ENCODE measurements at places on chromosomes 5 and 9.

GRCh38 chr9:114021578-114021977 is 56.5 kb downstream of the AMBP start:
- no peak for DNase-seq

- DNase-seq = no peak
These were observed 83.5 kb upstream of the SEMA6A start for GRCh38 chr5:116658141-116658540.

- no peak for DNase-seq
These were observed 505.3 kb downstream of the TLE4 start for GRCh38 chr9:80077059-80077458.

DNA sequence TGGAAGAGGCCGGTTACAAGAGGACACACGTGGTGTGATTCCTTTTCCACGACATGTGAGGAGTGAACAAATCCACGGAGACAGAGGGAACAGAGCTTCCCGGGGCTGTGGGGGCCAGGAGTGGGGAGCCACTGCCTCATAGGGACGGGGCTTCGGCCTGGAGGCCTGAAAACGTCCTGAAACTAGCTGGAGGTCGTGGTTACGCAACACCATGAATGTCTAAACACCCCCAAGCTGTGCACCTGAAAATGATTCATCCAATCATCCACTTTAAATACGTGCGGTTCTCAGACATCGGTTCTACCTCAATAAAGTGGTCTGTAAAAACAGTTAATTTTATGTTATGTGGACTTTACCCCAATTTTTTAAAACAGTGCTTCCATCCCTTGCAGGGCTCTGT is 65.3 kb upstream of the PPP1R26 start:
- no peak for DNase-seq

GRCh38 chr9:69971643-69972449 is 71.8 kb upstream of the MAMDC2 start:
- DNase-seq = peak; percentile 15

DNA sequence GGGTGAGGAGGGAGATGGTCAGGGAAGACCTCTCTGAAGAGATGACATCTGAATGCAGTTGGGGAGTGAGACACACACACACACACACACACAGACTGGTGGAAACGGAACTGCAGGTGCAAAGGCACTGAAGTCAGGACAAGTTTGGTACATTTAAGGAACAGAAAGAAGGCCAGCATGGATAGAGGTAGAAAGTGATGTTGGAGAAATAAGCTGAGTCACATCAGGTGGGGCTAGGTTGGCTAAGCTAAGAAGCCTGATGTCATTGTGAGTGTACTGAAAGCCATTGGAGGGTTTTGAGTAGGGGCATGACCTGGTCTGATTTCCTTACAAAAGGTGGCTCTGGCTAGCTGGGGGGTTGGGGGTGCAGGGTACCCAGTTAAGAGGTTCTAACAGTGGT is 3.1 kb downstream of the BSPRY start:
- DNase-seq = no peak

GRCh38 chr5:17169507-17169906 is 47.9 kb upstream of the BASP1 start:
- DNase-seq = no peak

- no peak for DNase-seq
These were observed 247.4 kb upstream of the CHD1 start for GRCh38 chr5:99176186-99176585.

DNA sequence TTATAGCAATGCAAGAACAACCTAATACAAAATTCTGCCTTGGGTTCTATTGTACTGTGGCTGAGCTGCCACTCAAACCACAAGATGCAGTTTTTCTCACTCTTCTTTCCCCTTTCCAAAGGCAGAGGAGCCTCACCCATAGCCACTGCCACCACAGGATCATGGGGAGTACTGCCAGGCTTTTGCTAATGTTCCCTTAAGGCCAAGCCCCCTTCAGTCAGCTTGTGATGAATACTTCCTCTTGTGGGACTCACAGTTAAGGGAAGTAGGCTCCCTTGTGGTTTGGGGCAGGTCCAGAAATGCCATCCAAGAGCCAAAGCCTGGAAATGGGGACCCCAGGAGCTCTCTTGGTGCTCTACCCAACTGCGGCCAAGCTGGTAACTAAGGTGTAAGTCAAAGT is 258.7 kb downstream of the SPATA31D1 start:
- DNase-seq = peak; percentile 74

GRCh38 chr5:40743771-40744170 is 12.0 kb downstream of the TTC33 start:
- no peak for DNase-seq
